ENCODE measurements at places on chromosomes 16 and 17.

DNA sequence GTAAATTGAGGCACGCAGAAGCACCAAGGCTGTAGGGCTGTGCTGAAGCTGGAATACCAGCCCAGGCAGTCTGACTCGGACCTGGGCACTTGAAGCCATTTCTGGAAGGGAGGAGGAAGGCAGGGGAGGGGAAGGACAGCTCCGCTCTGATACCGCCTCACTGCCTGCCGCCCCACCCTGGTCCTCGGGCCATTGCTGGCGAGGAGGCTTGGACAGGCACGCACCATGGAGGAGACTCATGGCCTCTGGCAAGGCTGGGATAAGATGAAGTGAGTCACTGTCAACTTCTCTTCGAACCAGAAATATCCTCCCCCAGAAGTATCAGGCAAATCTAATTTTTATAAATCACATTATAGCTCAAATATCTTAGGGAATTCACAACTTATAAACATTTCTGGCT, 81.3 kb downstream of the SDK2 start:
- DNase-seq: no peak

GRCh38 chr17:45316434-45317110, at the start of gene MAP3K14:
Gene MAP3K14, minus strand, starts transcription at chr17:45317020. Its CDS starts 26,275 bp downstream, at chr17:45290745.
- peak; percentile 73 for DNase-seq

- DNase-seq: no peak
Measured at GRCh38 chr16:12569061-12569460, 234.6 kb downstream of the CPPED1 start.

DNA sequence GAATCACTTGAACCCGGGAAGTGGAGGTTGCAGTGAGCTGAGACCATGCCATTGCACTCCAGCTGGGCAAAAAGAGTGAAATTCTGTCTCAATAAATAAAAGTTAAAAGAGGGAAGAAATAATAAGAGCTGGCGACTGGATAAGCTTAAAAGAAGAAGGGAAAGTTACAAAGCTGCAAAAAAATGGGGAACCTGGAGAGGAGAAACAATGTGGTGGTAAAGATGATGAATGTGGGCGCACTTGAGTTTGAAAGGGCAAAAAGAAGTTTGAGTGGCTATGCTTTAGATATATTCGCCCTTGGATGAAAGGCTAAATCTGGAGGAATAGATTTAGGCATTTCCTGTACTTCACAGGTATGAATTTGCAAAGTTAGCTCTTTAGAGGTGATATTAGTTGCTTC, 53.0 kb upstream of the YPEL2 start:
- DNase-seq: no peak

DNA sequence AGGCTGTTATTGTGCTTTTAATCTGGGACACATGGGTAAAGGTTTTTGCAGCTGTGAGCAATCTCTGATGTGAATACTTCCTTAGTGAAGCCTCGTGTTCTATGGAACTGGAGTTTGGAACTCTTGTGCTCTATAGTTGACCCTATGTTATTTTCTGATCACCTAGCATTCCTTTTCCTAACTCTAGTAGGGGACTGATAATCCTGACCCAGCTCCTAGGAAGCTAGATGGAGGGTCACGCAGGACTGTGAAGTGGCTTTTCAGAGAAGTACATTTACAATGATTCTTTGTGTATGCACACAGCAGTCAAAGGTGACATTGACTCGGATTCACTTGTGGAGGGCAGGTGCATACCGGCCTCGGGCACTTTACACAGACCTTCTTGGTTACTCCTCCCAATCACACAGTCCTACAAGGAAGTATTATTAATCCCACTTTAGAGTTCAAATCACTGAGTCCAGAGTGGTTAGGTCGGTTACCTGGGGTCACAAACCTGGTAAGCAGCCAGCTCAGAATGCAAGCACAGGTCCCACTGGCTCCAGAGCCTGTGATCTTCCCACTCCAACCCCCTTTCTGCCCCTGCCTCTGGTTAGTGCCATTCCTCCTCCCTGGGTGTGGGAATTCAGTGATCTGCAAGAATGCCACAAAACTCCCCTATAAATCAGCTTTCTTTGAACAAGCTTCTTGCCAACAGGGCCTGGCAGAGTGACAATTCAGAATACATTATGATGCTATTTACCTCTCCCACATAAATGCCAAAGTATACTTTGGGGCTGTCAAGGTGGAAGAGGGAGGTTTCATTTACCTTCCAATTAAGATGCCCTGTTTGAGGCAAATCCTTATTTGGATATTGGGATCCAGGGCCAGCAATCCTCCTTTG, 7.1 kb downstream of the CHD9NB start:
- DNase-seq: no peak

GRCh38 chr17:65742403-65743307, 181.2 kb upstream of the AXIN2 start:
- DNase-seq: peak; percentile 95

GRCh38 chr17:83077411-83077810, 2.0 kb upstream of the METRNL start:
- DNase-seq: no peak

DNA sequence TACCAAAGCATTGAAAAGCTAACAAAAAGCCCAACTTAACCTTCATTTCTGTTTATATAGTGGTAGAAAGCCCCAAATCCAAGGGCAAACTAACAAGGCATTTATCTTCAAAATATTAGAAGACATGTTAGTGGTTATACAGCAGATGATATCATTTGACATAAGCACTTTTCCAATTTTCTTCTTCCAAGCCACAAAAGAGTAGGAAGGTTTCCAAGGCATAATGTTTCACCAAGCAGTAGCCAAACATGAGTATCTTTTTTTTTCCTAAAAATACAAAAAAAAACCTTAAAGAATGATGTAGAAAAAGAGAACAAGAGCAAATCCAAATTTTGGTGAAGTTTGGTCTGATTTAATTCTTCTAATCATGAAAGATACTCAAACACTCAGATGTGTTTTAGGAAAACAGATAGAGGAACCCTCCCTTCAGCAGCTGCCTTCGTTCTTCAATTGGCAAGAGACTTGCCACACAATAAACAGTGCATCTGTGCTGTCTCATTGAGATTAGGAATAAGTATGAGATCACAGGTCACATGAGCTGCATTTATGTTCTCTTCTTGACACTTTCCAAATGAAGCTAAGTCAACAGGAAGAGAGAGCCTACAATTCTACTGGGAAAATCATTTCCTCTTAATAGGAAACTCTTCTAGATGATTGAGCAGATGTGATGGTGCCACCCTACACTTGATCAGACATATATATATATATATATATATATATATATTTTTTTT, 106.7 kb downstream of the TTC19 start:
- no peak for DNase-seq

DNA sequence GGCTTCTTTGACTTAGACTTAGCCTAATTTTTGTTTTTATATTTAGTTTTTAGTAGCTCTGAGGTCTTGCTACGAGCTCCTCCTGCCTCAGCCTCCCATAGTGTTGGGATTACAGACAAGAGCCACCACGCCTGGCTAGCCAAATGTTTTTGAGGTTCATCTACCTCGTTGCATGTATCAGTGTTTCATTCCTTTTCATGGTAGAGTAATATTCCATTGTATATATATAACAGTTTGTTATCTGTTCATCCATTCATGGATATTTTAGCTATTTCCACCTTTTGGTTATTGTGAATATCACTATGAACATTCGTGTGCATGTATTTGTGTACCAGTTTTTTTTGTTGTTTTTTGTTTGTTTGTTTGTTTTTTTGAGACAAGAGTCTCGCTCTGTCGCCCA, 12.2 kb downstream of the NOL11 start:
- DNase-seq: no peak

GRCh38 chr17:82802075-82802780, 37.6 kb downstream of the ZNF750 start:
- DNase-seq: peak; percentile 44

- DNase-seq: no peak
Measured at GRCh38 chr16:54510685-54511221, 224.2 kb upstream of the IRX3 start.

DNA sequence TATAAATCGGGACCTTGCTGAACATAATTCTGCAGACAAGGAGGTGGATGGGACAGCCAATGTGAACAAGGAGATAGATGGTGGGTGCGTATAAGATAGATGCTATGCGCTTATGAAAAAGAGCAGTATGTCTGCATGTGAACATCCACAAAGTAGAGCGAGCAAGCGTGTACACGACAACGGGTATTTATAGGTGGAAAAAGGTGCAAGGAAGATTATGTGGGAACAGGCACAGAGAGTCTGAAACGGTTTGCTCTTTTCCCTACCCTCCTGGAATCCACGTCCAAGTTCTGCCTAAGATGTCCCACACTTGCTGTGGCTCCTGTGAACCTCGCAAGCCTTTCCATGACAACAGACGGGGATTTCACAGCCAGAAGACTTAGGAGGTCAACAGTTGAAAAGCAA, 43.0 kb downstream of the SNX11 start:
- no peak for DNase-seq

GRCh38 chr17:45394913-45395568, 37.6 kb downstream of the ARHGAP27 start:
- DNase-seq: peak; percentile 83

DNA sequence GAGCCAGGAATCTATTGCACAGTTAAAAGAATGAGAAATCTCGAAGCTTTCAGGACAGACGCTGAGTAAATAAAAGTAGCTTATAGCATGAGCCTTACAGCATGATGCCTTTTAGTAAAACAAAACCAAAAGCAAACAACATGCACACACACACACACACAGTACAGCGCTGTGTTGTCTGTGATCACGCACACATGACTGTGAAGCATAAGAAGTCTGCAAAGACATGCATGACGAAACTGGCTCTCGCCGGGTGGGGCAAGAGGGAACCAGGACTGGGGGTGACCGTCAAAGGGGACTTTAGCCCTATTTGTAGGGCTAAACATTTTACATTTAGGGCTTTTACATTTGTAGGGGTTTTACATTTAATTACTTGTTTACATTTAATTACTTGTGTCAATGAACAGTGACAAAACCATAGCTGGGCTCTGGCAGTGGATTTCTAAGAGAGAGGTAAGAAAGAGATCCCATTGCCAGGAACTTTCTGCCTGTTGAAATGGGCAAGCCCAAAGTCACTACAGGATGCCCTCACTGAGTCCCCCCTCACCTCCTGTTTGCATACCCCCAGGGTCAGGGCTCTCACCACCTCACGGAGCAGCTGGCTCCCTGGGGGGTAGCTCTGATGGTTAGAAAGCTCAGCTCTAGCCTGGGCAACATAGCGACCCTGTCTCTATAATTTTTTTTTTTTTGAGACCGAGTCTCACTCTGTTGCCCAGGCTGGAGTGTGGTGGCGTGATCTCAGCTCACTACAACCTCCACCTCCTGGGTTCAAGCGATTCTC, 2.0 kb upstream of the TNFRSF13B start:
- DNase-seq: no peak

Data from fibroblast of skin of back (primary cell).